ENCODE measurements at places on chromosomes 16 and 17.
A peak's percentile ranks its signal among the peaks of the same experiment; 100 is the strongest.

DNA sequence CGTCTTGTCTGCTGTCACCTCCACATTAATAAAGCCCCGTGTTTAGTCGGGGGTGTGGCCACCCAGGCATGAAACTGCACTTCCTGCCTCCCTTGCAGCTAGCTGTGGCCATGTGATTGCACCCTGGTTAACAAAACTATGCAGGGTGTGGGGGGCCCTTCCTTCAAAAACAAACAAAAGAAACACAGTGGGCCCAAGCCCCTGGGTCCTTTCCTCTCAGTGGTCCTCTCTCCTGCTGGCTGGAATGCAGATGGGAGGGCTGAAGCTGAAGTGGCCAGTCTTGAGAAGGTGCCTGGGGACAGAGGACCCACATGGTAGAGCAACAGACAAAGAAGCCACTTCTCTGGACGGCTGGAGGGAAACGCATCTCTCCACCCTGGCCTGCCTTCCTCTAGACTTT is 38.0 kb upstream of the FOXF1 start:
- DNase-seq = no peak

DNA sequence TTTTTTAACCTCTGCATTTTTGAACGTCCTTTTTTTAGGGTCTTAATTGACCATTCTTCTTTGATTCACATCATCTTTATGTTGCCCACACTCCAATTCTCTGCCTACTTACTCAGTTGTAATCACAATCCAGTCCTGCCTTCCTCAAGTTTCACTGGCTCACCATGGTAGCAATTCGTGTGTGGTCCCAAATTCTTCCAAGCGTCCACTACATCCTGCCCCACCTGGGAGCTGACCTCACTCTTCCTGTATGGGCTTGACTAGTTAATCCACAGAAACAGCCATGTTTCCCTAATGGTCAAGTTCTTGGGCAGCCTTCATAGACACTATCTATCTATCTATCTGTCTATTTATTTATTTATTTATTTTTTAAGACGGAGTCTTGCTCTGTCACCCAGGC is 7.1 kb downstream of the TLCD2 start:
- no peak for DNase-seq

DNA sequence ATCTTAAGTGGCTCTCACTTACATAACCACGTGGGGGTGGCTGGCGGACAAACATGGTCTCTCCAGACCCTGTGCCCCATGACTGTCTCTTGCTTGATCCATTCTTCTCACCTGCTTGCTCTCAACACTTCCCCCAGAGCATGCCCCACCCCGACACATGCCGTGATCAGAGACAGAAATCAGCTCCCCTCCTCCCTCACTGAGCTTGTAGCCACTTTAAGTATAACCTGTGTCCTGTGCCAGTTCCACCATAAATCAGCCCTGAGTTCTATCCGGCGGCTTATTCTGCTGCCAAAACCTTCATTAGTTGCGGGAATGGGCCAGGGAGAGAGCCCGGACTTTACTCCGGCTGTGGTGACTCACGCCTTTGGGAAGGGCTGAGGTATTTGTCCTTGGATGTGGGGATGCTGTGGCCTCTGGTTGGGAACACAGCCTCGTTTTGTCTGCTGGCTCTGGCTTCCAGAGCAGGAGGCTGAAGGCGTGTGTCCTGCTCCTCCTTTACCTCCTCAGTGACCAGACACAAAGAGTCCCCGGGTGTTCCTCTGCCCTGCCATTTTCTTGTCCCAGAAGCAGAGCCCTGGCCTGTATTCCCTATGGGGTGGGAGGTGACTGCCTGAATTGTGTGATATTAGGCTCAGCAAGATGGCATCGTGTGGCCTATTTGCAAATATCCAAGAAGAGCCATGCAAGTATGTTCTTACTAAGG is 21.1 kb downstream of the ANKRD40 start:
- no peak for DNase-seq

DNA sequence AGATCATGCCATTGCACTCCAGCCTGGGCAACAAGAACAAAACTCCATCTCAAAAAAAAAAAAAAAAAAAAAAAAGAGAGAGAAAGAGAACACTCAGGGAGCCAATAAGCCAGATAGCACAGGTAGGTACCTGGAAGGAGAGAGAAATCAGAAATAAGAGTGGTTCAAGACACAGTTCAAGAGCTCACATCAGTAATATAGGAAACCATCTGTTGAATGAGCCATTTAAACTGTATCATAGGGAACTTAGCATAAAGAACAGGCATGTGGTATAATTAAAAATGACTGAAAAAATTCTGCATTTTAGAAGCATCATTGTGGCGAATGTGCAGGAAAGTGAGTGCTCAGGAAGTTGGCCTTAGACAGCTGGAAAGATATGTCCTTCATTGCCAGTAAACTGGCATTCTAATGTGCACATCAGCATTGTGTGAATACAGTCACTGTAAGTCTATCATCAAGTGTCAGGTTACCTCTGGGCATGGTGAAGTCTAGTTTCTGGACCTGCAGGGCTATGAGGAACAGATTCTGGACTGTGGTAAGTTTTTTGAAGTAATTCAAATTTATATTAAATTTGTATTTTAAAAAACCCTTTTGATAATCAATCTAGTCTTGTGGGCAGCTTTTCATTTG is 20.4 kb downstream of the KRT12 start:
- DNase-seq = no peak

GRCh38 chr17:72219137-72219823 is 98.5 kb downstream of the SOX9 start:
- no peak for DNase-seq

- no peak for DNase-seq
These were observed 45.3 kb upstream of the FASN start for GRCh38 chr17:82143333-82143732.

DNA sequence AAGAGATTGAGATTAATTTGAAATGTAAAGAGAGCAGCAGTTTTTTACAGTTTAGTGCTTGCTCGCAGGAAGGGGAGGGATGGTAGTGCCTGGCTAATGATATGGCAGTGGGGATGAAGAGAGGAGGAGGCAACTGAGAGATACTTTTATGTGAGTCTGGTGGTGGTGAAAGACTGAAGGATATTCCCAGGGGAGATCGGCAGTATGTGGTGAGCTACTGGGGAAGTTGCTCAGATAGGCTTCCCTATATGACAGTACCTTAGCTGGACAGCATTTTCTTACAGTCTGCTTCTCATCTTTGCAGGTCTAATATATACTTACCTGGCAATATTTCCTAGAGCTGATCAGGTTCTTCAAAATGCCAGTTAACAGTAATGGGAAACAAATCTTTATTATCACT is 8.6 kb downstream of the CEP95 start:
- no peak for DNase-seq

GRCh38 chr17:33802349-33803198 is 452.5 kb upstream of the CCL2 start:
- DNase-seq = no peak

DNA sequence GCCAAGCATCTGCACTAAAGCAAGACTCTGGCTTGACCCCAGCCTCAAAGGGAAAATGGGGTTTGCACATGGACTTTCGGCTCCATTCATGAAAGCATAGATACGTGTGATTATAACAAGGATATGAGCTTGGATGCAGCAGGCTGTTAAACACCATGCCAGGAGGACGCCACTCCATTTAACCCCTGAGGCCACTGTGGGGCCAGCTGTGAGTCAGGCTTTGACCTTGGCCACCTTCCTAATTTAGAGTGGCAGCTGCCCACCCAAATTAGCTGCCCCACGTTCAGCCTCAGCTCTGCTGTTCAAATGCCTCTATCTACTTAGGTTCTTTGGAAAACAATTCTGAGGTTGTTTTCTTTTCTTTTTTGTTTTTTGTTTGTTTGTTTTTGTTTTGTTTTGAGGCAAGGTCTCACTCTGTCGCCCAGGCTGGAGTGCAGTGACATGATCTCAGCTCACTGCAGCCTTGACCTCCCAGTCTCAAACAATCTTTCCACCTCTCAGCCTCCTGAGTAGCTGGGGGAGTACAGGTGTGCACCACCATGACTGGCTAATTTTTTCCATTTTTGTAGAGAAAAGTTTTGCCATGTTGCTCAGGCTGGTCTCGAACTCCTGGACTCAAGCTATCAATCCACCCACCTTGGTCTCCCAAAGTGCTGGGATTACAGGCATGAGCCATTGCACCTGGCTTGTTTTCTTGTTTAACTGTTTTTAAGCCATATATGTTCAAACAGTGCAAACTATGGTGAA is 23.2 kb upstream of the KIFC3 start:
- no peak for DNase-seq

DNA sequence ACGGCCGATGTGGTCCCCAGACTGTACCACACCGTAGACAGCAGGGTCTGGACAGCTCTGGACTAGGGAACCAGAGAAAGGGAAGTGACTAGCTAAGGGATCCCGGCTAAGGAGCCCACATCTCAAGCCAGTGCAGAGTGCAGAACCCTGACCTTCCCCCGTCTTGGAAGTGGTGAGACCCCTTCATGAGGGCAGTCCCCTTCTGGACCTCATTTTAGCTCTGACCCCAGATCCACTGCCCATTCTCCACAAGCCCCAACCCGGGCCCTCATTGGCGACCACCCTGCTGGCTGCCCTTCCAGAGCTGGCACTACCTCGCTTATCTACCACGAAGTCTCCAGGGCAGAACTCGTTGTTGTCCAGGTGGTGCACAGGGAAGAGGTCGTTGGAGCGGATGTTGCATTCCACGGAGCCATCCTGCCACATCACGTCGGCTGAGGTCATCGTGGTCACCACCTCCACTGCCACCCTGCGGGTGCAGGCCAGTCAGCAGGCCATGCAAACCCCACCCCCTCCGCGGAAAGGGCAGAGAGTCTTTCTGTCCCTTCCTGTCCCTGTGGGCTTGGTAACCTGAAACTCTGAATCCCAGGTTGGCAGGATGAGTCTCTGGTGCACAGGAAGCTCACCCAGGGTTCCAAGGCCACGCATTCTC is 14.2 kb downstream of the SPHK1 start:
- DNase-seq = no peak

- DNase-seq = peak; percentile 70
These were observed 40.6 kb downstream of the MIS12 start for GRCh38 chr17:5526821-5527598.

GRCh38 chr17:52837492-52837891 is 679.0 kb upstream of the CA10 start:
- DNase-seq = no peak

DNA sequence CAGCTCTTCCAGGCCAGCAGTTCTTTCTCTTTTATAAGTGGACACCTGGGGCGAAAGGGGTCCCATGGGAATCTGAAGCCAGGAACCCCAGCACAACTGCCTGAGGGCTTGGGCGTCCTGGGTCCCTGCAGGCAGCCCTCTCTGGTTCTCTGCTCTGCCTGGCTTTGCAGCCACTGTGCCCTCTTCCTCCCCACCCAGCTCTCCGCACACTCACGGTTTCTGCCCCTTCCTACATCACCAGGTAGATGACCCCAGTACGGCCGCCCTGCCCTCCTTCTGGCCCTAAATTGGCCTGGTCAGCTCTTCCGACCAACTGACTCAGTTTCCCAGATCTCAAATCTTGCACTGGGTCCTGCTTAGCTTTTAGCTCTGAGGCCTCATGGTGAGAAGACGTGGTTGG is 225.3 kb downstream of the KATNIP start:
- DNase-seq = no peak

DNA sequence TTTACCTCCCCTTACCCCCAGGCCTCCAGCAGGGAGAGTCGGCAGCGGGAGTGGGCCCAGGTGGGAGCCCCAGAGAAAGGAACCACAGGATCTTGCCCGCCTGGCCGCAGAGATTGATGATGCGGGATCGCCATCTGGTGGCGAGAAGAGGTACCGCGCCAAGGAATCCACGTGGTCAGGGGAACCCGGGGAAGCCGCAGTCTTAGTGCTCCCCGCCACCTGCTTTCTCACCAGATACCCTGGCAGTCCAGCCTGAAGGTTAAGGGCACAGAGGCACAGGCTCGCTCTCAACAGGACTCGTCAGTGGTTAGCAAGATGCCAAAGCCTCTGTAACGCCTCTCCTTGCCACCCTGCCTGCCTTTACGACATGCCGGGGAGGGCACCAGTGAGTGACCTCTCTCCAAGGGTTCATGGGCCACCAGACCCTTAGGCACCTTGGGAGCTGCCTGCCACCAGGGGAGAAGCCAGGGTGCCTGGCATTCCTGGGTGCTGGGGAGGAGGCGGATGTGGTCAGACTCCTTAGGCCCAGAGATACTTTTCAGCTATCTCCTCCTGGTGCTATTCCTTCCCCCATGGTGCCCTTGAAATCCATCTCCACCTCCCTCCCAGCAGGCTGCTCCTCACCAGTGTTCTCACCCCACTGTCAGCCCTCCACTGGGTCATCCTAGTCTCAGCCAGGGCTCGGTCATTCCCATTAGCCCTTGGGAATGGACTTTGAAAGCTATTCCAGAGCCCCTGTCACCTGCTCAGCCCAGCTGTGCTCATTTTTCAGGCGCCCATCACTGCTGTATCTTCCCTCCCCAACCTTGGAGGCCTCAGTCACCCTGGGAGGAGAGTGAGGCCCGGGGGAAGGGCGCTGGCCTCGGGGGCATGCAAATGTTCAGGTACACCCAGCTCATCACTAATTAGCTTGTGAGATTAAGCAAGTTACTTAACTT is 5.5 kb upstream of the RHBDF2 start:
- DNase-seq = peak; percentile 76

DNA sequence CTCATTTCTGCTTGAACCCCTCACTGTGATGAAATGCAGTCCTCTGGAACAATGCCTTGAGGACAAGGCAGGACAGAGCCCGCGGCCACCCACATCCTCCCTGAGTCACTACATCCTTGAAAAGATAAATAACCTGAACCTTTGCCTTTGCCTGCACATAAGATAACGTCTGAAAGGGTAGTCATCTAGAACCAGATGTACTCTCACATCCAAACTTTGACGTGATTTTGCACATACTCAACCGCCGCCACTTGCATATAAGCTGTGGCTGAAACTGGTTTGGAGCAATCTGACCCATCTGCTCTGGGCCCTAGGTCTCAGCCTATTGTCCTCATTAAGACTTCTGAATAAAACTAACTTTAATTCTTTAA is 252.1 kb downstream of the PHKB start:
- no peak for DNase-seq

GRCh38 chr17:66755101-66755943 is 79.6 kb upstream of the CACNG5 start:
- DNase-seq = no peak

GRCh38 chr16:9978160-9978725 is 204.0 kb downstream of the GRIN2A start:
- no peak for DNase-seq

DNA sequence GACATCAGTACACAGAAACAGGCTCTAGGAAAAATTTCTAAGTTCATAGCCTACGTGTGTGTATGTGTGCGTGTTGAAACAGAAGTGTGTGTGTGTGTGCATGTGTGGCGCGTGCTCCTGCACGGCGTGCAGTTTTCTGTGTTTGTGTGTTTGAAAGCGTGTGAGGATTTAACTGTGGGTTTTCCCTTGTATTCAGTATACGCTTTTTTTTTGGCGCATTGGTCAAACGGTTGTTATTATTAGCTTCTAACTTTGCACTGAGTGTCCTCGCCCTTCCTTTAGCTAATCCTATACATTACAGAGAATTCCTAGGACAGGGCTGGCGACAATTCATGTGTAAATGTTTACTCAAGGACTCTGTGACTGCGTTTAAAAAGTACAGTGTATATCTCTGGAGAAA is 23.0 kb downstream of the TMC6 start:
- no peak for DNase-seq

GRCh38 chr16:80317599-80318037 is 223.2 kb upstream of the DYNLRB2 start:
- no peak for DNase-seq

All from stimulated activated CD8-positive, alpha-beta memory T cell treated with anti-CD3 and anti-CD28 coated beads, Interleukin-15, amount 100 ng/mL, for 48 hours (primary cell).